NCI-H510A (cell line): ENCODE measurements at places on chromosomes 3 and 15.

DNA sequence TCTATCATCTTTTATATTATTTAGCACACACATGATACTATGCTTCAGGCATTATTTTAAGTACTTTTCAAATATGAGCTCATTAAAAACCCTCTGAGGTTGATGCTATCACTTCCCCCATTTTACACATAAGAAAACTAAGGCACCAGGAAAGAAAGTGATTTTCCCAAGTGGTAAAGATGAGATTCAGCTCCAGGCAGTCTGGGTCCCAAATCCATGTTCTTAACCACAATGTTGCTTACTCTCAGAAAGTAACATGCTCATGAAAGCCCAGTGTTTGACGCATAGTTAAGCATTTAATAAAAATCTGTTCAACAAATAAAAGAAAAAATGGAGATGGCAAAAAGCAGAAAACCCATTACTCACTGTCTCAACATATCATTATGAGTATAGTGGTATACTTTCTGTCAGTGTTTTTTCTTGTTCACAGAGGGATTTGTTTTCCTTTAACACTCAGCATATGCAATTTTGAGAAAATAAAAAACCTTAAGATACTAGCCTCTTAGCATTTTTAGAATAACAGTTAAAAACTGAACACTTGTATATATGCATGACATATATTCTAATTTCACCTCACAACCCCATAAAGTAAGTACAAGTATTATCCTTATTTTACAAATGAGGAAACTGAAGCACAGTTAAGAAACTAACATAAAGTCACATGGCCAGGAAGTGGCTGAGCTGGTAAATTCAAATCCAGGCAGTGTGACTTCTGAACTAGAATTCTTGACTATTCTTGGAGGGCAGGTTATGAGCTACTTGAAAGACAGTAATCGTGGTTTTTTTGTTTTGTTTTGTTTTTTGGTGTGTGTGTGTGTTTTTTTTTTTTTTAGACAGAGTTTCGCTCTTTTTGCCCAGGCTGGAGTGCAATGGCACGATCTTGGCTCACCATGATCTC lies 10.4 kb downstream of the PEAK1 start:
- no peak for DNase-seq

- DNase-seq = no peak
Measured at GRCh38 chr3:143252931-143253330, 133.4 kb downstream of the CHST2 start.

- DNase-seq = peak; percentile 47
Measured at GRCh38 chr3:144259267-144259666, 287.6 kb downstream of the DIPK2A start.

DNA sequence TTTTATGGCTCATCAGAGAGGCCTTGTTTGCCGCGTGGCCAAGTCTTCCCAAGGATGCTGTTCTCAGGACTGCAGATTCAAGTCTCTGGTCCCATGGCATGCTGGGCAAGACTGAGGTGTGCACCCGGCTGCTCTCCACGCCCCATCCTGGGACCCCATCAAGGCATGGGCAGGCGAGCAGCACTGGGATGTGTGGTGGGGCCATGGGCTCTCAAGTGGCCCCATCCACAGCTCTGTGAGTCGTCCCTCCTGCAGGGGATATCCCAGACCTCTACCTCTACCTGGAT lies 13.1 kb upstream of the GP9 start:
- DNase-seq = no peak

DNA sequence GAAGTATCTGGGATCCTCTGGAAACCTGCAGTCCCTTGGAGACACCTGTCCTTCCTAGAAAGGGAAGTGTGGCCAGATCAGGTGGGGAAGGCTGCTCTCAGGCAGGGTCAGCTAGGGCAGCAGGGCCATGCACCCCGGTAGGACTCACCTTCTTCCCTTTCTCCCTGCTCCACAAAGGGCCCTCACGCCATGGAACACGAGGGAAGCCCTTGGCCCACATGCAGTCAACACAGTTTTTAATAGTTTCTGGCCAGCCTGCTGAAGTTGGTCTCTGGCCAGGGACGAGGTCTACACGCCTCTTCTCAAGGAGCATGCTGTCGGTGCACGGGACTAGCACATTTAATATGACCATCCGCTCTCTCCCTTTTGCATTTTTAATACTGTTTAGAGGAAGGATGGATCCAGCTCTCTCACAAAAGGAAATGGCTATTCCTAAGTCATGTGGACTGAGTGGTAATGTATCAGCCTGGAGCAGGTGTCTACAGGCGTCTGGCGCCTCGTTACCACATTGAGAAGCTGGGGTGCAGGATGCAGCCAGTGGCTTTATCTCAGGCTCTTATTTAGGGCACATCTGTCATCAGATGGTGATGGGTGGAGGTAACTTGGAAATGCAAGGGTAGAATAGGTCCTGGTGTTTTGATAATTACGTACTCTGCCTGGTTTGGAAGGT lies 153.9 kb downstream of the KLF13 start:
- no peak for DNase-seq

DNA sequence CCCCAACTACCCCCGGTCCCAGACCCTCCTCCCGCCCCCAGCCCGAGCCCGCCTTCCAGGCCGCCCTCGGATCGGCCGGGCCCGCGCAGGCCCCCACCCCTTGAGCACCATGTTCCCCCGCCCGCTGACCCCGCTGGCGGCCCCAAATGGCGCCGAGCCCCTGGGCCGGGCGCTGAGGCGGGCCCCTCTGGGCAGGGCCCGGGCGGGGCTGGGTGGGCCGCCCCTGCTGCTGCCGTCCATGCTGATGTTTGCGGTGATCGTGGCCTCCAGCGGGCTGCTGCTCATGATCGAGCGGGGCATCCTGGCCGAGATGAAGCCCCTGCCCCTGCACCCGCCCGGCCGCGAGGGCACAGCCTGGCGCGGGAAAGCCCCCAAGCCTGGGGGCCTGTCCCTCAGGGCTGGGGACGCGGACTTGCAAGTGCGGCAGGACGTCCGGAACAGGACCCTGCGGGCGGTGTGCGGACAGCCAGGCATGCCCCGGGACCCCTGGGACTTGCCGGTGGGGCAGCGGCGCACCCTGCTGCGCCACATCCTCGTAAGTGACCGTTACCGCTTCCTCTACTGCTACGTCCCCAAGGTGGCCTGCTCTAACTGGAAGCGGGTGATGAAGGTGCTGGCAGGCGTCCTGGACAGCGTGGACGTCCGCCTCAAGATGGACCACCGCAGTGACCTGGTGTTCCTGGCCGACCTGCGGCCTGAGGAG lies 472 bp downstream of the CHST14 start:
- no peak for DNase-seq

- no peak for DNase-seq
Measured at GRCh38 chr3:135071483-135071882, 276.4 kb downstream of the EPHB1 start.

DNA sequence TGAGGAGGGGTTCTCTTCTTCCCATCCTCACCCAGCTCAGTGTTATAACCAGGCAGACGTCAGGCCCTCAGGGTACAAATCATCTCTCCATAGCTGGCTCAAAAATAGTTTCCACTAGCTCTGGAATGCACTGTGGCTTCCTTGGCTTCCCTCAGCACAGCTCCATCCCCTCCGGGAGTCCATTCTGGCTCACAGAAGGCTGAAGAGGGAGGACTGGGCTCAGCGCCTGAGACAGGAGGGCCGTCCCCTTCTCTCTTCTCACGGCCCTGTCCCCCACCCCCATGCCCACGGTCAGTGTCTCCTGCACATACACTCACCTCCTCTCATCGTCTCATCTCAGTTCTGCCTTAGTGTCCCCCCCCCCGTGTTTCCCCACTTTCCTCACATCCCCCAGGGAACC lies 50.1 kb downstream of the UMPS start:
- no peak for DNase-seq

GRCh38 chr15:74174219-74174957 lies 878 bp downstream of the ISLR start:
- no peak for DNase-seq

- no peak for DNase-seq
Measured at GRCh38 chr3:77421916-77422315, 382.0 kb downstream of the ROBO2 start.

DNA sequence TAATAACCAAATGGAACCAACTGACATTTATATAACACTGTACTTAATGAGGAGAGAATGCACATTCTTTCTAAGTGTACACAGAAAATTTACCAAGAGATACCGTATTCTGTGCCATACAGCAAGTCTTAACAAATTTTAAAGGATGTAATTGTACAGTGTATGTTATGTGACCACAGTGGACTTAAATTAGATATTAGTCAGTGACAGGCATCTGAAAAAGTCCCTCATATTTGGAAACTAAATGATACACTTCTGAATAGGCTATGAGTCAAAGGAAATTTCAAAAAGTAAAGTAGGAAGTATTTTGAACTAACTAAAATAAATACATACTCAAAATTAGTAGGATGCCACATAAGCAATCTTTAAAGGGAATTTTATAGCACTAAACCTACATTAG lies 59.6 kb upstream of the P3H2 start:
- no peak for DNase-seq

DNA sequence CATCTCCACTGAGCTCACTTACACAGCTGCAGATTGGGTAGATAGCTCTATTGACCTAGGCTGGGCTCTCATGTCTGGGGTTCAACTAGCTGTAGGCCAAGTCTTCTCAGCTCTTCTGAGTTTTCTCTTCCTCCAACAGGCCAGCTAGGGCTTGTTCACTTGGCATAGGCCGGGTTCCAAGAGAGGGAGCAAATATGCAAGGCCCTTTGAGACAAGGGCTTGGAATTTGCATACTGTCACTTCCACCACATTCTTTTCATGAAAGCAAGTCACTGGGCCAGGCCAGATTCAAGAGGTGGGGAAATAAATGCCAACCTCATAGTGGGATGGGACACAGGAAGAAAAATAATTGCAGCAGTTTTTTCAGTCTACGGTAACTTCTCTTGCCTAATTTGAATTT lies 25.2 kb downstream of the PIGB start:
- DNase-seq = no peak

- no peak for DNase-seq
Measured at GRCh38 chr3:156404217-156404616, 150.7 kb downstream of the SSR3 start.

GRCh38 chr15:62769604-62770003 lies 272.9 kb upstream of the TPM1 start:
- no peak for DNase-seq

DNA sequence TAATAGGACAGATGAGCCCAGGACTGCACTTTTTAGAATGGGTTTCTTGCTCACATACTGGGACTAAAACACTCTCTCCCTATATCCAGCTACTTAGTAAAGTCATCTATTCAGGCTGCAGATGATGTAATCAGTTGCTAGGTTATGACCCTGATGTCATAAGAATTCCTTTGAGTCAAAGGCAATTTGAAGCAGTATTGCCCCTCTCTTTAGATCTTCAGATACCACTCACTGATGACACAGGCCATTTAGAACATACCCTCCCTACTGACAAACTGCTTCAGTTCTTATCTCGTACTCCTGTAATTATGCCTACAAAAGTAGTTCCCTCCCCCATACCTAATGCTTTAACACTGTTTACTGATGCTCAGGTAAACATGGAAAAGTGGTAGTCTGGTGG lies 450.1 kb upstream of the RASGRP1 start:
- DNase-seq = no peak

DNA sequence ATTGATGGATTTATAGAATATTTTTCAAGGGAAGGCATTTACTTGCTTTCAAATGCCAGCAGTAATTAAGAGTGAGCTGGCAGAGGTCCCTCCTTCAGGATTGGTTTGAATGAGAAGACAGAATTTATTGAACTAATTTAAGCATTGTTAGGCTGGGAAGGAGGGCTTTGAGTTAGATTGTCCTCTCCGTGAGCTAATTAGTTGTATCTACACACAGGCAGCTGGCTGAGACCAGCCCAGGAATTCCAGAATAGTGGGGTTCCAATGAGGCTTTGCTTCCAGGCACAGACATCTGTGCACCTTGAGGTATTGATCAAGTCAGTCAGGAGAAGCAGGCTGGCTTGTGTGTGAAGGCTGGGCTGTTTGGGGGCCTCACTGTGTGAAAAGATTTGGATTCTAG lies 124.0 kb upstream of the WNT5A start:
- DNase-seq = no peak

- DNase-seq = no peak
Measured at GRCh38 chr3:186254676-186255650, 107.1 kb downstream of the DGKG start.

- DNase-seq = no peak
Measured at GRCh38 chr3:160611141-160611540, 45.8 kb upstream of the KPNA4 start.

DNA sequence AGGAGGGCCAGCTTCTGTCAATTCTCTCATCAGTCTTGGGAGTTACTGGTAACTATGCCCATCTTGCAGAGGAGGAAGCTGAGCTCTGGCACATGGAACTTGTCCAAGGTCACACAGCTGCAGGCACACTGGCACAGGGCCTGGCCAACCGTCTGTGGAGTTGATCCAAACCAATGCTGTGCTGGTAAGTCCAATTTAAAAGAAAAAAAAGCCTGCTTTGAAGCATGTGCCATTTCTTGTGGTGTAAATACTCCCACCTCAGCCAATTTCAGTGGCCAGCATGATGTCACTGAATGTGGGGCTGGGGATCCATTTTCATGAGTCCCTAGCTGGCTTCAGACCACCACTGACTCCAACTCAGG lies 83.4 kb downstream of the CHSY1 start:
- no peak for DNase-seq

DNA sequence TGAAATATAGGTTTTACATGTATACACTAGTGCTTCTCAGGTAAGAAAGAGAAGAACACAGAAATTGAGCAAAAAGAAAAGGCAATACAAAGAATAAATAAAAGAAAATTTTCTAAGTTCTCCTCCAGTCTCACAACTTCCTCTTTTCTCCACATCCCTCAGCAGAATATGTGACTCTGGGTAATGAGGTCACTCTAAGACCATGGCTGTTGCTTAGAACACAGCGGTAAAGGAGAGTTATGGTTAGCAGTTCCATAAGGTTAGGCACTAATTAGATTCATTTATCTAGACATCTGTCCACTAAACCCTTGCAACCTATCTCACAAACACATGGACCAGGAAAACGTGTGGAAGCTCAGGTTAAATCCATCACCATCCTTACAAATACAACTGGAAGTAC lies 47.9 kb downstream of the IGSF11 start:
- DNase-seq = no peak

DNA sequence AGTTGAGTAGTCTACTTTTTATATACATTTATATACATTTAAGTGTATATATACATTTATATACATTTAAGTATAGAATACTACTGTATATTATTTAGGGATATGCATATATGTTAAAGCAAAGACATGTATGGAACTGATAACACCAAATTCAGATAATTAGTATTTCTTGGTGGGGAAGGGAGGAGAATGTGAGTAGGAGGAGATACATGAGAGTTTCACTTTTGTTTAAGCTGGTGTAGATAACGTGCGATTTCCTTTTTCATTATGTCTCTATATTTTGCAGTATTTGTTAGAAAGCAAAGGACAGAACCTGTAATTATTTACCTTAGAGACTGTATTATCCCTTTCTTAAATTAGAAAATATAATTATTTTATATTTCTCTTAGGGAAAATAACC lies 16.6 kb upstream of the NIT2 start:
- DNase-seq = no peak

DNA sequence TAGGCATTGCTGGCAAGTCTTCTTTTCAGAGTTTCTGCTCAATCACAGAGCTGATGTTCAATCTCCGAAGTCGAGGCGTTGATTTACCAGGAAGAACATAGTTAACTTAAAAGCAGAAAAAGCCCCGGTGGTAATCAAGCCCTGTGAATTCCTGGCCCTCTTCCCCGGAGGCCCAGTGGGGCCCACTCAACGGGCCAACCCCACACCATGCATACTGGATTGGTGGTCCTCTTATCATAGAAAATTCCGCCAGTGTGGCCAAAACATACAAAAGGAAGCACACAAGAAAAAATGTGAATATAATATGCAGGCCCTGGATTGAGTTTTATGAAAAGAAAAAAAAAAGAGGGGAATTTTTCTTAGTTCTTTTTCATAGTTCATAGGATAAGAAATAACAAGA lies 873.0 kb upstream of the NR2F2 start:
- no peak for DNase-seq
